ENCODE measurements at places on chromosomes 3 and 15.

- DNase-seq, result no peak
Observed at GRCh38 chr15:43103907-43104306, 1.9 kb downstream of the UBR1 start.

- DNase-seq, result no peak
Observed at GRCh38 chr3:139676108-139676507, 1.7 kb downstream of the NMNAT3 start.

DNA sequence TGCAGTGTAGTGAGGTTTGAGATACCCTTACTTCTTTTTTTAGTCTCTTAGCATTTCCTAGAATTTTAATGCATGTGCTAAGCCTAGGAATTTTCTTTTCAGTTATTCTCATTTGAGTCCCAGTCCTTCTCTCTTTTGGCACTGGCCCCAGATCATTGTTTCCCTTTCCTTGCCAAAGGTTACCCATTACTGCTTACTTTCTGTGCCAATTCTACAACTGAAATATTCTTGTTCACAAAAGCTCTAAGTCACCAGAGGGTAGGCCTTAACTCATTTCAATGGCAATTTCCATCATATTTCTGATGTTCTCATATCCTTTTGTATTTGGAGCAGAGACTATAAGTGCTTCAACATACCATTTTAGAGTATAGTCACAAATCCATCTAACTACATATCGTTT is 199.6 kb upstream of the CBLB start:
- DNase-seq, result no peak

DNA sequence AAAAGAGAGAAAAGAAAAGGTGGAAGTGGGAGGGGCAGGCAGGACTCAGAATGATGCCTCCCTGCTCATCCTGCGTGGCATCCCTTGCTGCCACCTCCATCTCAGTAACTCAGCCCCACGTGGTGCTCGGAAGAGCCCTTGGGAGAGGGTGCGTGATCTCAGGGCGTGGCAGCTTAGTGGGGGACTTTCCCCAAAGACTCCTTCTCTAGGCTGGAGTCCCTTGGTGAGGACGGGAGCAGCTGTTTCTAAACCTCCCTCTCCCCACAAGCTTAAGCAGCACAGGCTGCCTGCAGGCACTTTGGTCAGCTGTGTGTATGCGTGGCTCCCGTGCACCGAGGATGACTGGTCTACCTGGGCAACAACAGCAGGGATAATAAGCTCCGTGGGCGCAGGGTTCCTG is 7.4 kb upstream of the ANPEP start:
- DNase-seq, result no peak
